ENCODE measurements at places on chromosomes 12 and 14. TPM values are rescaled to one million over a fixed set of nuclear protein-coding genes. Genes with fewer than 3 reads are reported as not detected.

DNA sequence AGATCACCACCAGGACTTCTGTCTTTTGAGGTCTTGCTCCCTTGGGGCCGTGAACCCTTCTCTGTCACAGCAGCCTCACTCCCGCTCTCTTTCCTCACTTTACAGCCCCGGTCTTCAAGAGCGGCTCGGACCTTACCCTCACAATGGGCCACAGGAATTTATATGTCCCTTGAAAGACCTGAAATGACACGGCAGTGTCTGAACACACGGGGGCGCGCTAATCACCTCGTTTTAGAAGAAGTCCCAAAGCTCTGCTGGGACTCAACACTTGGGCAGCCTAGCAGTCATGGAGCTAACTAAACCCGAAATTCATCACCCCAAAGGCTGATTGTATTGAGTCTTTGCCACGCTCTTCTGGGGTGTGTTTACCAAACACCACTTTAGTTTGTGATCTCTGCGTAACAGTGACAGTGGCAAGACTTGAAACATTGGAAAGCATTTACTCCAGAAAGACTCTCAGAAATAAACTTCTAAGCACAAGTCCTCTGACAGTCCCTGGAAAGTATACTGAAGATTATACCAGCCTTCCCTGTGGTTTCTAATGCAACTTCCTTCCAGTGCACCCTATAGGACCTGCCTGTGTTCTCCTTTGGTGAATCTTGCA lies 29.0 kb downstream of the SERPINA11 start:
- peak; percentile 54 for DNase-seq

DNA sequence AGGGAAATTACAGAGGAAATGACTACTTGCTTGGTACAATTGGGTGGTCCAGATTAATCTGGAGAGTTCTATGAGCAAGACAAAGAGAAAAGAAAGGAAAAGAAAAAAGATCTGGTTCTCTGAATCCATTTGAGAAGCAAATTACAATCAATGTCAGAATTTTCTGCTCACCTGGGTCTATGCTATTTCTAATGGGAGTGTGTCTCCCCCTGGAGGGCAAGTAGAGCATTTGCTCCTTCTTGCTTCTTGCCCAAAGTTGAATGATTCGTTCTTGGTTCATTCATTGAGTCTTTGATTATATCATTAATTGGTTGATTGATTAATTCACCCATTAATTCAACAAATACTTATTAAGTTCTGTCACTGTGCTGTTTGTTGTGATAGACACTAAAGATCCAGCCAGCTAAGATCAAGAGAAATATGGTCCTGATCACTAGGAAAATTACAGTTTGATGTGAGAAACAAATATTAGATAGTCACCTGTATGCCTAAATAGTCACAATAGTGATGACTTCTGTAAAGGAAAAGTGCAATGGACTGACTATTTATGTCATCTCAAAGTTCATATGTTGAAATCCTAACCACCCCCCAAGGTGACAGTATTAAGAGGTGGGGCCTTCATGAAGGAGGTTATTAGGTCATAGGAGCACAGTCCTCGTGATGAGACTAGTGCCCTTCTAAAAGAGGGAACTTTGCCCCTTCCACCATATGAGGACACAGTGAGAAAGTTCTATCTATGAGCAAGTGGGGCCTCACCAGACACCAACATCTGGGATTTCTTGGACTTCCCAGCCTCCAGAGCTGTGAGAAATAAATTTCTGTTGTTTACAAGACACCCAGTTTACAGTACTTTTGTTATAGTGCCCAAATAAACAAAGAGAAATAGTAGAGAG lies 8.0 kb upstream of the ASB8 start:
- no peak for DNase-seq

DNA sequence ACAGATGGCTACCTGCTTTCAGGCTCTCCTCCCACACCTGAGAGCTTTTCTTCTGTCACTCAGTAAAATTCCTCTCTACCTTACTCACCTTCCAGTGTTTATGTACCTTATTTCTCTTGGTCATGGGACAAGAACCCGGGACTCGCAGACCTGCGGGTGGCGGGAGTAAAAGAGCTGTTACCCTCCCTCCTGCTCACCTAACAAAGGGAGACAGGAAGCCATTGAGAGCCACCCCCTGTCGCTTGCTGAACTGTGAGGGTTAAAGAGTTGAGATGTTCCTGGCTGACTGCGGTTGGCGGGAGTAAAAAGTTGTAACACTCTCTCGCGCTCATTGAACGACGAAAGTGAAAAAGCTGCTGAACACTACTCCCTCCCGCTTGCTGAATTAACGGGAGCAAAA lies 1935.1 kb upstream of the FLRT2 start:
- DNase-seq: no peak

DNA sequence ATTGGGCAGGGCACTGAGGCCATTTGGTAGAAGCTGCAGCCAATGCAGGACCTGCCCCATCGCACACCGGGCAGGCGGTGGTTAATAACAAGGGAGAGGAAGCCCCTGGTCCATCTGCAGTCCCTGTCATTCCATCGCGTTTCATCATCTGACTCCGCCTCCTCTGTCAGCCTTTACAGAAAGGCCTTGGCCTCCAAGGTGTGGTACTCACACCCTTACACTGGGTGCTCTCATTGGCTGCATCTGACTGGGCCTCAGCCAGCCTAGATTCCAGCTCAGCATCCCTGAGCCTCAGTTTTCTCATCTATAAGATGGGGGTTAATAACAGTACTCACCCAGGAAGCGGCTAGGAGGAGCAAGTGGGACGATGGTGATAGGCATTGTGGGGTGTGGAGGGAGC lies 14.7 kb upstream of the HHIPL1 start:
- DNase-seq: no peak

DNA sequence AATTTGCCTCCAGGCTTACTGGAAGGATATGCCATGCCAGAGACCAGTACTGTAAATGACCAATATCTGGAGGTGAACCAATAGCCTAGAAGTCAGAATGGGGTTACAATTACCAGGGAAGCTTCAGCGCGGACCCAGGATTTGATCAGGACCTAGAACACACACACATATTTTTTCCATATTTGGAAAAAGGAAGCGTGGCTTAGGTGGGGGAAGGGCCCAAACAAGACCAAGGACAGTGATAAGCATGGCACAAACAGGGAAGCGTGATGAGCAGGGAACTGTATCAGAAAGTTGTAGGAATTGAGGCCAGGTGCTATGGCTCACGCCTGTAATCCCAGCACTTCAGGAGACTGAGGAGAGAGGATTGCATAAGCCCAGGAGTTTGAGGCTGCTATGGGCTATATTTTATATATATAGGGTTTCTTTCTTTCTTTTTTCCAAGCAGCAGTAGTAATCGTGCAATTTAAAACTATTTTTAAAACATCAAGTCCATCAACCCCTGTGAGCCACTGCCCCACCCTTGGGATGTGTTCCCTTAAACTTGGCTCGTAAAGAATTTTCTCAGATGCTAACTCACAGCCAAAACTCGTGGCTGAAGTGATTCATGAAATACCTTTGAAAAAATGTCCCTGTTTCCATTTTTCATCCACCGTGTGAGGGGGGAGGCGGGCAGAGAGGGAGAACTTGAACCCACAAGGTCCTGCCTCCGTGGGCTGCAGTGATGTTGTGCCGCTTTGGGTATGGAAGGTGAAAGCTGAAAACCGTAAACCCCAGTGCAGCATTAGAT lies 16.7 kb downstream of the HRK start:
- DNase-seq: no peak

GRCh38 chr12:61717986-61718385 lies 542.2 kb upstream of the USP15 start:
- DNase-seq: no peak

DNA sequence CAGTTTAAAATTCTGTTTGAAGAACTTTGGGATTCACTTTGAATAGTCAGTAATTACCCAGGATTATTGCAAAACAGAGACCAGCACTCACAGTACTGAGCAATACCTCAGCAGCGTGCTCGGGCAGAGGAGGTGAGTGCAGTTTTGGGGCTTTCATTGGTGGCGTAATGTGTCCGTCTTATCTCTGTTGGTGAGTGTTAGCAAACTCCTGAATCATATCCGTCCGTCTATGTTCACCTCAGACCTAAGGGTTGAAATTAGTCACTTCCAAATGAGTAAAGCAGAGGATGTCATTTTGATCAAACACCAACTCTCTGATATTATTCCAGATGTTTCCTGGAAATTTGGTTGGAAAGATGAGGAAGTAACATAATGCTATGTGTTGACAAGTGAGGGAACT lies 82.8 kb downstream of the BORCS5 start:
- DNase-seq: no peak

DNA sequence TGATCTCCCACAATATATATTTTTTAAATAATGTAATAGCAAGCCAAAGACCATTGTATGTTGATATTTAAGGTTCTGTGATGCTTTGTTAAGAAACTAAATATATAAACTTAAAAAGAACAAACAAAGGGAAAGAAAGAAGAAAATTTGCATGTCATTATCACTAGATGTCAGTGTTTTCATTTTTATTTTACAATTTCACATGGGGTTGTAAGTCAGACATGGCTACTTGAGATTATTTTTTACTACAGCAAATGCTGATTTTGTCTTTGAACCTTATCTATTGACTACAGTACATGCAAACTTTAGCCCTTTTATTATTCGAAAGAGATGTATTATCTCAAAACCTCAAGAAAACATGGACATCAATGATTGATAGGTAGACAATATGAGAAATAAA lies 36.1 kb downstream of the SLCO1C1 start:
- DNase-seq: no peak

DNA sequence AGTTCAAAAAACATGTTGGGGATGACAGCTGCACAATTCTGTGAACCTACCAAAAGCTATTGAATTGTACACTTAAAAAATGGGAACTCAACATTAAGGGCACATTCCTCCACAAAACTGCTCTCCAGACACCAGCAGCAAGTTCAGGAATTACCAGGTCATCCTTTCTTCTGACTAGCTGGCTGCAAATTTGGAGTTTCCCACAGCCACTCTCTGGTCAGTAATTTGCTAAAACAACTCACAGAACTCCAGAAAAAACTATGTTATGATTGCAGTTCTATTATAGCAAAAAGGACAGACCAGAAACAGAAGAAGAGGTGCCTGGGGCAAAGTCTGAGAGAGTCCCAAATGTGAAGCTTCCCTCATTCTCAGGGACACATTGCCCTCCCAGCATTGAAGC lies 20.1 kb upstream of the PLEKHD1 start:
- no peak for DNase-seq

DNA sequence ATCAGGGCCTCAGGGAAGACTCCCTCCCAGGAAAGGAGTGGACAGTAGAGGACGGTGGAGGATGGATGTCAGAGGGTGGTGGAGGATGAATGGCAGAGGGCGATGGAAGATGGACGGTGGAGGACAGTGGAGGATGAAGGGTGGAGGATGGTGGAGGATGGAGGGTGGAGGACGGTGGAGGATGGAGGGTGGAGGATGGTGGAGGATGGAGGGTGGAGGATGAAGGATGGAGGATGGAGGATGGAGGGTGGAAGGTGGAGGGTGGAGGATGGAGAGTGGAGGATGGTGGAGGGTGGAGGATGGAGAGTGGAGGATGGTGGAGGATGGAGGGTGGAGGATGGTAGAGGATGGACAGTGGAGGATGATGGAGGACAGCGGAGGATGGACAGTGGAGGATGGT lies 95.9 kb downstream of the LRRC74A start:
- DNase-seq: no peak

DNA sequence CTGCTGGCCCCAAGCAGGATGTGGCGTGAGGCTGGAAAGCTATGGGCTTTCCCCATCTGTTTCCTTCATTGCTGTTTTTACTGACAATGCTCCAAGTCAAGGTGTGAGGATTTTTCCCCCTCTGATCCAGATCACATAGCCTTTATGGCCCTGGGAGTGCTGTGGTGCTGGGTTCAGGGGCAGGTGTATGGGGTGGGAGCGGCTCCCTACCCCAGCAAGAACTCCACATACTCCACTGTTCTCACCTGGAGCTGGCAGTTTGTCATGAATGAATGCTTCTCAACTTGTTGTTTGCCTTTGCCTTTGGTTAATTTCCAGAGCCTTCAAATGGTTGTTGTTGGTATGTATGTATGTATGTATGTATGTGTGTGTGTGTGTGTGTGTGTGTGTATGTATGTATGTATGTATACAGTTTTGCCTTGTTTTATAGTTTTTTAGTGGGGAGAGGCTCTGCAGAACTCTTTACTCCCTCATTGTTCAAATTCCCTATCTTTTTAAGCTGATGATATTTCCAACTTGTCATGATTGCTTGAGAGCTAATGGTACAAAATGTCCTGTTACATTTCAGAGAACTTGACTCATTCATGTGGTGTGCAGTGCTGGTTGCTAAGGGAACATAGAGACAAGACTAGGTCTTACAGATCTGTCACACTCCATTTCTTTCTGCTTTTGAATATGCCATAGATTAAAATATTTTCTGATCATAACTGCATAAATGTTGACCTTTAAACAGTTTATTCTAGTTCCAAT lies 36.6 kb upstream of the ASPG start:
- DNase-seq: no peak

NUBPL gene
- total RNA-seq: 9.0 TPM

ATXN7L3B gene
- 18.6 TPM for total RNA-seq

DNA sequence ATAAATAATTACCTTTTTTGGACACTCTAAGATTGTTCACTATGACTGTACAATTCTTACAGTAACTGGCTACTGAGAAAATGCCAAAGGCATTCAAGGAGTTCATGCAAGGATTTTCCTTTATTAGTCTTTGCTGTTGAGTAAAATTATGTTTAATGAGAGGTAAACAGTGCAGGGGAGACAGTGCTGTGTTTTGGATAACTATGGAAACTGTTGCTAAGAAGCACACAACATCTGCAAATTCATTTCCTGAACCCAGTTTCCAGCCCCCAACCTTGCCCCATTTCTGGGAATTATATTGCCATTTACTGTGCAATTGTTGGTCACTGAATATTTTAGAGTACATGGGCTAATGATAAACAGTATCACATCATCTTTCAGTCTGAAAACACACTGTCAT lies 1005.8 kb downstream of the TRHDE start:
- no peak for DNase-seq

GPX2 gene
- not detected for total RNA-seq

CLEC2A gene
- not detected for total RNA-seq

KIF5A gene
- 0.09 TPM for total RNA-seq

RNASE3 gene
- total RNA-seq: not detected

OR6C75 gene
- not detected for total RNA-seq

DNA sequence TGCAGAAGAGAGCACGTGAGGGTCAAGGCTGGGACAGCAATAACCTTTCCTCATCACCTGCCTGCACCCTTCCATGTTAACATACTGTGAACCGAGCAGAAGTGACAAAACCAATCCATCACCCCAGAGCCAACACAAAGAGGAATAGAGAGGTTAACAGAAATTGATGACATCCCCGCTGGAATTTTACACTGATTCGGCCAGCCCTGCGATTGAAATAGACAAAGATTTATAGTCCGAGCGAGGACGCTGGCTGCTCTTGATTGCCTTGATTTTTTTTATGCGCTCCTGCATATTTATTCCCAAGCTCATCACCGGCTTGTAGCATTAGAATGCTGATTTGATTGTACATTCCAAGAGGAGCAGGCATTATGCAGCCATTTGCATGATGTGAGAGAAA lies 729.7 kb downstream of the BCL11B start:
- DNase-seq: no peak

Data from omental fat pad (tissue), 4 donors.